ENCODE measurements at places on chromosomes 13 and 19.

- DNase-seq, result no peak
These were observed 91.8 kb upstream of the TSC22D1 start for GRCh38 chr13:44667943-44668342.

DNA sequence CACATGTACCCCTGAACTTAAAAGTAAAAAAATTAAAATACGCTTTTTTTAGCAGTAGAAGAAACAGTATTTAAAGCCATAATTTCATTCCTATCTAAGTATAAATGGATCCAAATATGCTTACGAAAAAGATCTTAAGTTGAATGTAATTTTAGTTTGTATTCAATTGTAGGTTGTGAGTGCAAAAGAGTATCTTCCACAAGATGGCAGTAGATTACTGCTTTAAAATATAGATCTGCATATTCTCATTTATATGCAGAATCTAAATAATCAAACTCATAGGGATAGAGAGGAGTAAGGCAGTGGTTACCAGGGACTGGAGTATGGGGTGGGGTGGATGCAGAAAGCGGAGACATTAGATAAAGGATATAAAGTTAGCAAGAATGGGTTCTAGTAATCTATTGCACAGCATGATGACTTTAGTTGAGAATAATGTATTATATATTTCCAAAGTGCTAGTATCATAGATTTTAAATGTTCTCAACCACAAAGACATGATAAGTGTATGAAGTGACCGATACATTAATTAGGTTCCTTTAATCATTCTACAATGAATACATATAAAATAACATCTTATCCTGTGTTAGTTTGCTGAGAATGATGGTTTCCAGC, 14.2 kb downstream of the OR7A17 start:
- DNase-seq, result peak; percentile 9

- DNase-seq, result no peak
These were observed 496.7 kb downstream of the GPC6 start for GRCh38 chr13:93723316-93723715.

GRCh38 chr19:31352296-31352781, 3.1 kb upstream of the TSHZ3 start:
- no peak for DNase-seq

Measured in AML-193 (cell line).